ENCODE measurements at places on chromosomes 4 and X.

DNA sequence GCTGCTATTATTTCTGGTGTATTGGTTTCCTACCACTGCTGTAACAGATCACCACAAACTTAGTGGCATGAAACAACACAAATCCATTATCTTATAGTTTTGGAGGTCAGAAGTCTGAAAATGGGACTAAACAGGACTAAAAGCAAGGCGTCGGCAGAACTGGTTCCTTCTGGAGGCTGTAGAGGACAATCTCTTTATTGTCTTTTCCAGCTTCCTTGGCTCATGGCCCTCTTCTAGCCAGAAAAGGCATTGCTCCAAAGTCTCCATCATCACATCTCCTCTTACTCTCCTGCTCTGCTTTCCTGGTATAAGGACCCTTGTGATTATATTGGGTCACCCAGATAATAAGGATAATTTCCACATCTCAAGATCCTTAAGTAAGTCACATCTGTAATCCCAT, 121.9 kb downstream of the CLCN4 start:
- DNase-seq: no peak

GRCh38 chr4:141133999-141134995, 1.0 kb upstream of the RNF150 start:
- peak; percentile 38 for DNase-seq

DNA sequence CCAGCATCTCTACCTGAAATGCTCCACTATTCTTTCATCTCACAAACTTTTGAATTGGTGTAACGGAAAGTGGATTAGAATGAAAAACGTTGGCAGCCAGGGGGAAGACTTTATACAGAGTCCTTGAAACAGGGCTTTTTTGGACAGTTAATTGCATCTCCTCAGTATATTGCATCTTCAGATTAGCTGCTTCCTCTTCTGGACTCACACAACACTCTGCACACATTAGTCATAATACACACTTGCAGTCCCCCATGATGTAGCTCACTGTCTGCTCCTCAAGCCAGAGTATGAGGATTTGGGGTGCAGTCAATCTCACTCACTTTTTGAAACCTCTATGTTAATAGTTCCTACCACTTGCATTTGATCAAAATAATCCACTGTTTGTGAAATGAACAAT, 101.0 kb downstream of the ADGRA3 start:
- no peak for DNase-seq

DNA sequence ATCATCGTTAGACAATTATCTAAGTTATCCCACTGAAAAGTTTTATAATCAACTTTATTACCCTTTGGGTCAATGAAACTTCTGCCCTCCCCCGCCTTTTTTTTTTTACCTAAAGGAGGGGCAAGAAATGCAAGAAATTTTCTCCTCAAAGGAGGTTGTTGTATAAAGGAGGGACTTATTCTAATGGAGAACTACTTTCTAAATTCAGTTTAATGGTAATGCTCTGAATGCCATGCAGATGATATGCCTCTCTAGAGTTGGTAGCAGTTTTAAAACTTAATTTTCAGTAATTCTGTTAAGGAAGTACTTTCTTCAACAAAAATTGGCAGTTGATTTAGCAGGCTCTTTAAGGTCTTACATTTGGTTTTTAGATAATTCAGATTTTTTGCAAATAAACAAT, 23.3 kb downstream of the PDLIM5 start:
- DNase-seq: no peak

GRCh38 chrX:108257556-108257955, 166.0 kb downstream of the ATG4A start:
- no peak for DNase-seq

- DNase-seq: no peak
These were observed 247.9 kb upstream of the GALNTL6 start for GRCh38 chr4:171565130-171565788.

DNA sequence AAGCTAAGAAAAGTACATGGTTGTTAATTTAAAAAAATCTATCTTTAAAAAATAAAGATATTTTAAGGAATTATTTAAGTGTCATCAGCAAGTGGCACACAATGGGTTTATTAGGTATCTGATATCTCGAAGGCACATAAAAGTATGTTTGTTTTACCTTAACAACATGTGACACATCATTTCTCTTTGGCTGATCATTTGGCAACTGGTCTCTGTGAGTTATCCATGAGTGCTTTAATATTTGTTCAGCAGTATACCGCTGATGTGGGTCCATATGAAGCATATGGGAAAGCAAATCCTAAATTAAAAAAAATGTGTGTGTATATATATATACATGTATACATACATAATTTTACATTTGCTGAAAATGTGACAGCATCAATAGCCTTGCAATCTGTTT, 123.2 kb downstream of the RPS6KA6 start:
- no peak for DNase-seq

DNA sequence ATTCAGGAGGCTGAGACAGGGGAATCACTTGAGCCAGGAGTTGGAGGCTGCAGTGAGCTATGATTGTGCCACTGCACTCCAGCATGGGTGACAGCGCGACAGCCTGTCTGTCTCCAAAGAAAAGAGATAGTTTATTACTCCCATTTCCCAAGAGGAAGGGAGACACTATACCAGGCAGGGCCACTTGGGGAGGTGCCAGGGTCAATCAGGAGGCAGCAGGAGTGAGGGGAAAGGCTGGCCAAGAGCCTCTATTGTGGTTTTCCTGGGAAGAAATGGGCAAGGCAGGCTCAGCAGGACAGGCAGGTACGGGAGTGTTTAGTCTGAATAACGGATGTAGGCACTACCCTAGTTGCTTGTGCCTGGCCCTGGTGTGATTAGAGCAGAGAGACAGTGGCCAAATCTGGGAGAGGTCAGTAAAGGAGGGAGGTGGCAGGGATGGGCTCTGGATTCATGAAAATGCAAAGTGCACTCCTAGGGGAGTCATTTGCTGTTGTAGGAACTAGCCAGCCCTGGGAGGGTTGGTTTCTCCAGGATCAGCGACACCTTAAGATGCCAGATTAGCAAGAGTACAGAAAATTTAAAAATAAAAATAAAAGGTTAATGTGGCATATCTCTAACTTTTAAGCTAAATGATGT, 20.2 kb upstream of the CDKN2AIP start:
- no peak for DNase-seq

DNA sequence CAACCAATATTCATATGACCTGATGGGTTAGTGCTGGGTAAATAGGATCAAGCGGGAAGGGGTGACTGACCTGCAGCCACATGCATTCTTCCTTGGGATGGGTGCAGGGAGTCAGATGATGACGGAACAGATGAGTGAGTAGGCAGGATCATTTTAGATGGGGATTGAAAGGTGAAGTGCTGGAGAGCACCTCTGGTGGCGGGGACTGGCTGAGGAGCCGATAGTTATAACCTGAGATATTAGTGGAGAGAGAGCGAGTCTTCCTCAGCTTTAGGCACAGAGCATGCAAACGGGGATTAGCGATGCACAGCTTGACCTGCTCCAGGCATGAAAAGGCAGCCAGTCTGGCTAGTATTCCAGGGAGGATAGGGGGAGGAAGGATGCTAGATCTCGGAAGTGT, 99.1 kb downstream of the AFF1 start:
- no peak for DNase-seq

DNA sequence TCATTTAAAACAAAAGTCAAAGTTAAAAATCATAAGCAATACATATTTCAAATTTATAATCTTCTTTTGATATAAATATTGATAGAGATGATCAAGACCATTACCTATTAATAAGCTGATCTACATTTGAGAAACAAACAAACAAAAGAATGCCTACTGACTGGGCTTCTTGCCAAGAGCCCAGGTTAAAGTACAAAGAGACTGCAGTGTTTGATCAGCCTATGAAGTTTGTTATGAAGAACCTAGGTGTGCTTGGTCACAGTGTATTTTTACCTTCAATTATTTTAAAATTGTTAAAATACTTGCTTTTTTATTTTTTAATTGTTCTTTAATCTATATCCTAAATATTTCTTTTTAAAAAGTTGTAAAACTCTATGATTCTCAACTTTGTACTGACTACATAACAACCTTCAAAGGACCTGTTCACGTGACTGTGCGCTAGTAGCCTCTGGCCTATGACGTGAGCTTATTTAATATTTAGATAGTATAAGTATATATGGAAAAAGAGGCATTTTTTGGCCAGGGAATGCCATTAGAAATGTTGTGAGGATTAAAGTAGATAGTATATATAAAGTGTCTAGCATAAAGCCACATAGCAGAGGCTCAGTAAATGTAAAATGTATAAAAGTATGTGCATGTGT, 11.4 kb upstream of the SLC39A8 start:
- no peak for DNase-seq

DNA sequence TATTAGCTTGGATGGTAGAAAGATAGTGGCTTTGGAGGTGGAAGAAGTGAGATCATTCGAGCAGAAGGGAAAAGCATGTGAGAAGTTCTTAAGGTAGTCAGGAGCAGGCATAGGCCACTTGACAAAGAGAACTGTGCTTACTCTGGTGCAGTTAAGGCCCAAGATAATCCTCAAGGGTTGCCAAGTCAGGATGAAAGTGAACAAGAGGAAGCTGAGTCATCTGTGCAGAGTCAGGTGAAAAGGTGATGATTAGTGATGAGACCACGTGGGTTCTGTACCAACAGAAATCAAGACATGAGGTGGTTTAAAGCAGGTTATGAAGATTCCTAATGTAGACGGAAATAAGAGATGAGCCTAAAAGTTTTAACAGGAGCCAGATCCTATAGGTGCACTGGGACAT, 369.8 kb downstream of the DTHD1 start:
- DNase-seq: no peak

DNA sequence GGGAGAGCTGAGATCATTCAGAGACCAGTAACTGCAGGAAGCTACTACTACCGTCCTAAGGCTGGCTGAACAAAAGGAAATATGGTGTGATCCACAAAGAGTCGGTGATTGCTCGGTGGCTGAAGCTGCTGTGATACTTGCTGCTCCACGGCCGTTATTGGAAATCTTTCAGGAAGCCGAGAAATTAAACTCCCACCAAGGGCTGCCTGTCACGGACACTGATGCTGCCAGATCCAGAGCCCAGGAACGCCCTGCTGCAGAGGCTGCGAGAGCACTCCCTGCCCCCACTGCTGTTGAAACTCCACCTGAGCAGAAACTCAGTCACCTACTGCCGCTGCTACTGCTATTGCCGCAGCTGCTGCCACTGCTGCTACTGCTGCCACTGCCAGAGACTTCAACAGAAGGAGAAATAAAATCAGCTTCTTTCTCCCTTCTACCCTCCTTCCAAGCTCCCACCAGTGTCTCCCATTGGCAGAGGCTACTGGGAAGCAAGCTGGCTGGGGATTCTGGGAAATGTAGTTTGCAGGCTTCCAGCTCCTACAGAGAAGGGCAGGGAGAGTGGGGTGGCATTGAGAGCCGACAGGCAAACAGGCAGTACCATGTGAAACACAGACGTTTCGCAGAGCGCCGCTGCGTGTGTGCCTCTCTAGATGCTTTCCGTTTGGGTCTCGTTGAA, 126.0 kb upstream of the ENPP6 start:
- peak; percentile 69 for DNase-seq

DNA sequence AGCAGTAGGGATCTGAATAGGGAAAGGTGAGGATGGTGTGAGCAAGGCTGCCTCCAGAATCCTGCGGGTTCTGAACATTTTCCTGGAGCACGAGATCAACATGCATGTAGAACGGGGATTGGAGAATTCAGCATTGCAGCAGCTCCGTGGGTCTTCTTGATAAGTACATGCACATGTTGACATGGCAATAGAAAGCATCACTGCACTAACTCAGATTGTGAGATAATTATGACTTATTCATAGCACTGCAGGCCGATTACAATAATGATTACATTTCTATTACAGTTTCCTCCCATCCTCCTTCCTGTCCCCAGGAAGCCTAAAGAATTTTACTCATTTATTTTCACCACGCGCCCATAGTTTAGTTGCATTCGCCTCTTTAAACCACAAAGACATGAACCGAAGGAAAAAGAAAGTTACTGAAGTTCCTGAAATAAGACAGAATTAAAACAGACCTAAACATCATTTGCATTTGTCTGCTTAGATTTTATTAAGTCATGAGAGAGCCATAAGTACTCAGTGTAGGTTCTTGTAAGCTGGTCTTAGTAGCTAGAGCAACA, 61.3 kb upstream of the ARX start:
- no peak for DNase-seq

DNA sequence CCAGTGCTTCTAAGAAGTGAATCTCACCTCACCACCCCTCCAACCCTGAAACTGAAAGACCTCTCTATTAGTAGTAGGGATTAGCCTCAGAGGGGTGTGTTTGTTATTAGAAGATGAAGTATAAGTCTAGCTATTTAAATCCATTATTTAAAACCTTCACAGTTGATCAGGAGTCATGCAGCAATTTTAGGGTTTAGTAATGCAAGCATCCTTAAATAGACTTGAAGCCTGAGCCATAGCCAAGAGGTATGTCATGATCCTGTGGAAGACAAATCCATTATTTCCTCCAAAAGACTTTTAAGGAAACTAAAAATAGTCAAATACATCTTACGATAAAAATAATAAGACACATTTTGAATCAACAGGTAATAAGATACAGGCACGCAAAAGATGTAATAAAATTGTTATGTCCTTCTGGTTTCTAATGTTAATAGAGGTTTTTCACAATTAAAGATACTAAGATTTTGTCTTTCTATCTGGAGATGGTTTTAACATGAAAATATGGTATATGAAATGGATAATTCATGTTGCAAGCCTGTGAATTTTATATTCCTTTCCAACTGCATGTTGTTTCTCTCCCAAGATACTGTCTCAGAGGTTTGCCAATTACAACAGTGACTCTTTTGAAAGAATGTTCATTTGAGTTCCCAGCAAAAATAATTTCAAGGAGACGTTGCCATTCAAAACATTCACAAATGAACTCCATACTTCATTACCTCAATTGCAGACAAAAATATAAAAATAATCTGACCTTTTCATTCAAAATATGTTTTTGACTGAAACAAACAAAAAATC, 68.0 kb downstream of the LUZP4 start:
- DNase-seq: peak; percentile 19

DNA sequence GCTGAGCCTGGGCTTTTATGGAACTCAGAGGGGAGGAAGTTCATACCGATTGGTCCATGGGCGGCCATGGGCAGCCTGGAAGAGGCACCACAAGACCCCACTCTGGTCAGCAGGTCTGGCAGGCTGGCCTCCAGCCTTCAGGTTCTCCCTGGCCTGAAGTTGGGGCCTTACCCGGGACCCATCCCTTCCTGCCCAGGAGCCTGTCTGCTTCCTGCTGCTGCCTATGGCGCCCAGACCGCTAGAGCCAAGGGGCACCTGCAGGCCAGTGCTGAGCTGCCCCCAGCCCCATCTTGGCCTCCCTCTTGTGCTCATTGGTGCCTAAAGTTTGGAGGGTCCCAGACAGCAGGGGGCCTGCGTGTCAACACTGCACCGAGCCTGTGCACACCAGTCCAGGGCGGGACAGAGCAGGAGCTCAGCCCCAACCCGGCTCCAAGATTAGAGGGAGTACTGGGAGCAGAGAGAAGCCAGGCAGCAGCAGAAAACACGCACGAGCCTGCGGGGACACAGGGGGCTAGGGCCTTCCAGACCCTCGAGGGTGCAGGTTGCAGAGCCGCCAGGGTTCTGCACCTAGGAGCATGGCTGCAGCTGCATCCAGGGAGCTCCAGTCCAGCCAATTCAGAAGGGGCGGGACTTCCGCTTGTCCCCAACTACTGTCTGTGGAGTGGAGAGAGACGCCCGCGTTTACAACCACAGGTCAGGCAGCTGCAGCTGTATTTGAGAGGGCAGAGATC, 30.7 kb upstream of the ZNF280C start:
- DNase-seq: no peak
